Stimulated activated CD8-positive, alpha-beta memory T cell treated with anti-CD3 and anti-CD28 coated beads, Interleukin-4, amount 100 ng/mL, for 24 hours (primary cell): ENCODE measurements at places on chromosomes 1 and 21.
A peak's percentile ranks its signal among the peaks of the same experiment; 100 is the strongest.

DNA sequence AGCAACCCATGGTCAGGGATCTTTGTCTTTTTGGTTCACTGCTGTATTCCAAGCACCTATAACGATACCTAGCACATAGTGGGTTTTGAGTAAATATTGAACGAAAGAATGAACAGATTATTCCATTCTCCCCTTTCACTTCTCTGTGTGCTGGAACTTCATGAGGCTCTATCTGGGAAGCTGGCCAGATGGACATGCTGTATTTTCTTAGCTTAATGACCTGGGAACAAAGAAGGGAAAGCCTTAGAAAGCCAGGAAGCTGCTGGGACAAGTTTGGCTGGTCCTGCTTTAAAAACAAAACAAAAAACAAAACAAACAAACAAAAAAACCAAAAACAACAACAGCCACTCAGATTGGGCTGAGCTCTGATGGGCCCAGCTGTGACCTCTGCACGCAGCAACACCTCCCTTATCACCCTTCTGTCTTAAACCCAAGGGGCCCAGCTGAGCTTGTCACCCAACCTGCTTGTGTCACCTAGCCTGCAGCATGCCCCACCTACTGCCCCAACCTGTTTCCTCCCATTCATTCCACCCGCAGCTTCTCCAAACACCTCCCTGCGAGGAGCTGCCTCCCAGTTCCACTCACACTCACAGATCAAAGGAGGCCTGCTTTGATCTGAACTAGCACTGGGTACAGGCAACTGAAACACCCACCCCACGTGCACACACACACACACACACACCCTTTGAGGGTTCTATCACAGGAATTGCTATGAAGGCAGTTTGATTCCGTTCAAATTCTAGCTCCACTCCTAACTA lies 37.1 kb downstream of the SLC30A1 start:
- no peak for DNase-seq

GRCh38 chr1:198437332-198437731 lies 103.1 kb downstream of the ATP6V1G3 start:
- DNase-seq = no peak

DNA sequence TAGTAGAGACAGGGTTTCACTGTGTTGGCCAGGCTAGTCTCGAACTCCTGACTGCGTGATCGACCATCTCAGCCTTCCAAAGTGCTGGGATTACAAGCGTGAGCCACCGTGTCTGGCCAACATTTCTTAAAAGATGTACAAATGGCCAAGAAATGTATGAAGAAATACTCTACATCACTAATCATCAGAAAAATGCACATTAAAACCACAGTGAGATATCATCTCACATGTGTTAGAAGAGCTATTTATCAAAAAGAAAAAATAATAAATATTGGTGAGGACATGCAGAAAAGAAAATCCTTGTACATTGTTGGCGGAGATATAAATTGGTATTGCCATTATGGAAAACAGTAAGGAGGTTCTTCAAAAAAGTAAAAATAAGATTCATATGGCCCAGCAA lies 33.6 kb upstream of the TNFSF18 start:
- DNase-seq = no peak

- no peak for DNase-seq
These were observed 342.5 kb upstream of the ADGRL2 start for GRCh38 chr1:81458186-81458585.

DNA sequence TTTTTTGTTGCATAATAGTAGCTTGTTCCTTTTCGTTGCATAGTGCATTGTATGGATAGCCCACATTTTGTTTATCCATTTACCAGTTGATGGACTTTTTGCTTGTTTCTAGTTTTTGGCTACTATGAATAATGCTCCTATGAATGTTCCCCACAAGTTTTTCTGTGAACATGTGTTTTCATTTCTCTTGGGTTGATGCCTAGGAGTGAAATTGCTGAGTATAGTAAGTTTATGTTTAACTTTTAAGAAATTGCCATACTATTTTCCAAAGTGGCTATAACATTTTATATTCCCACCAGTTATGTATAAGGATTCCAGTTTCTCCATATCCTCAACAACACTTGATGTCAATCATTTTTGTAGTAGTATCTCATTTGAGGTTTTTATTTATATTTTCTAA lies 84.8 kb upstream of the CACYBP start:
- DNase-seq = no peak

- DNase-seq = peak; percentile 26
These were observed 8.0 kb upstream of the NAV1 start for GRCh38 chr1:201530741-201531531.

- no peak for DNase-seq
These were observed 55.0 kb downstream of the CAMSAP2 start for GRCh38 chr1:200793677-200794076.

- DNase-seq = peak; percentile 83
These were observed 3.7 kb downstream of the FASLG start for GRCh38 chr1:172662464-172663109.
